ENCODE measurements at places on chromosomes 5 and 9. TPM values are rescaled to one million over a fixed set of nuclear protein-coding genes. Genes with fewer than 3 reads are reported as not detected.

ZNF300 gene
- total RNA-seq: 4.4 TPM

CARD6 gene
- total RNA-seq: 38.9 TPM

PDZD2 gene
- total RNA-seq: 91.4 TPM

SKP1 gene
- total RNA-seq: 306 TPM

RELL2 gene
- 1.9 TPM for total RNA-seq

EFNA5 gene
- total RNA-seq: 10.0 TPM

SPINK4 gene
- total RNA-seq: not detected

ZNF883 gene
- total RNA-seq: not detected

GRXCR2 gene
- not detected for total RNA-seq

PHYHD1 gene
- total RNA-seq: 23.0 TPM

TRIM7 gene
- total RNA-seq: 3.4 TPM

REEP2 gene
- total RNA-seq: 5.9 TPM

CTSV gene
- total RNA-seq: 1.0 TPM

CYFIP2 gene
- 6.4 TPM for total RNA-seq

CCDC171 gene
- total RNA-seq: 3.7 TPM

FOXD4L3 gene
- not detected for total RNA-seq

ZNF608 gene
- total RNA-seq: 13.2 TPM

LEAP2 gene
- total RNA-seq: 0.57 TPM

CCL28 gene
- 2.1 TPM for total RNA-seq

CPLANE1 gene
- 41.4 TPM for total RNA-seq

TRAF1 gene
- total RNA-seq: 5.6 TPM

CDH10 gene
- not detected for total RNA-seq

C8G gene
- not detected for total RNA-seq

PDGFRB gene
- 225 TPM for total RNA-seq

OR1Q1 gene
- total RNA-seq: not detected

SLC34A3 gene
- total RNA-seq: not detected

PCDHGA7 gene
- 4.2 TPM for total RNA-seq

ADRB2 gene
- total RNA-seq: 60.0 TPM

WNT8A gene
- not detected for total RNA-seq

PKN3 gene
- 13.2 TPM for total RNA-seq

GABBR2 gene
- not detected for total RNA-seq

NTRK2 gene
- total RNA-seq: 57.1 TPM

ATP6V0E1 gene
- total RNA-seq: 216 TPM

PTPN3 gene
- total RNA-seq: 3.1 TPM

IFNE gene
- not detected for total RNA-seq

FABP6 gene
- not detected for total RNA-seq

CNTFR gene
- total RNA-seq: 55.4 TPM

SLC46A2 gene
- not detected for total RNA-seq

HTR1A gene
- total RNA-seq: not detected

ARHGEF28 gene
- total RNA-seq: 9.9 TPM

PCDHA1 gene
- total RNA-seq: not detected

SLC6A7 gene
- not detected for total RNA-seq

SPAAR gene
- total RNA-seq: 9.7 TPM

LCN15 gene
- not detected for total RNA-seq

PCDHA6 gene
- 0.22 TPM for total RNA-seq

TEK gene
- 8.3 TPM for total RNA-seq

FRMD3 gene
- total RNA-seq: 17.4 TPM
